ENCODE measurements at places on chromosomes 2 and 18.

DNA sequence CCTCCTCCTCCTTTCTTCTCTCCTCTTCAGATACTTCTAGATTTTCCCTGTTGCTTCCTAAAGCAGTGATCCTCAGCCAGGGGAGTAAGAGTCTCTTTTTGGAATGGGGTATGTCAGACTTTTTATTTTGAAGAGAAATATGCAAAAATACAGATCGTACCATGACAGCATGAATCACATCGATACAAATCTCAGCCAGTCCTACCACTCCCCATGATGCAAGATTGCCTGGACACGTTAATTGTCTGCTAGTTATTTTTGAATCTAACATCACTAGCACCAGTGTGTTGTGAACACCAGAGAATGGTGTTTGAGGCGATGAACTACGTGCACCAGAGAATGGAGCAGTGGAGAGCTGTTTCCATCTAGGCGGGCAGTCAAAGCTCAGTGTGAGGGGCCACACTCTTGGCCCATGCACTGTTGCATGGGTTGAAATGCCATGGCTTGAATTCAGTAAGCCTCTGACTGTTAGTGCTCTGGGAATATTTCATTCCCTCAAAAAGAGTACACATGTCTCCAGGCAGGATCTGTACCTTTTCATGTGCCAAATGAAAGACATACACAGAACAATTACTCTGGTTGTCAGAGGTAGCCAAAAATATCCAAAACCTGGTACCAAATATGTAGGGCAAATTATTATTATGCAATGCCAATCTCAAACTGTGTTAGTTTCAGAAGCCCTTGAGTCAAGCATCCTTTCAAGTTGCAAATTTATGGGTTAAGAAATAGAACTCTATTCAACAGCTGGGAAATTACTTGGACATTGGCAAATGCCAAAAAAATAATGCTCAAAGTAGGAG lies 46.3 kb upstream of the RALBP1 start:
- no peak for DNase-seq

DNA sequence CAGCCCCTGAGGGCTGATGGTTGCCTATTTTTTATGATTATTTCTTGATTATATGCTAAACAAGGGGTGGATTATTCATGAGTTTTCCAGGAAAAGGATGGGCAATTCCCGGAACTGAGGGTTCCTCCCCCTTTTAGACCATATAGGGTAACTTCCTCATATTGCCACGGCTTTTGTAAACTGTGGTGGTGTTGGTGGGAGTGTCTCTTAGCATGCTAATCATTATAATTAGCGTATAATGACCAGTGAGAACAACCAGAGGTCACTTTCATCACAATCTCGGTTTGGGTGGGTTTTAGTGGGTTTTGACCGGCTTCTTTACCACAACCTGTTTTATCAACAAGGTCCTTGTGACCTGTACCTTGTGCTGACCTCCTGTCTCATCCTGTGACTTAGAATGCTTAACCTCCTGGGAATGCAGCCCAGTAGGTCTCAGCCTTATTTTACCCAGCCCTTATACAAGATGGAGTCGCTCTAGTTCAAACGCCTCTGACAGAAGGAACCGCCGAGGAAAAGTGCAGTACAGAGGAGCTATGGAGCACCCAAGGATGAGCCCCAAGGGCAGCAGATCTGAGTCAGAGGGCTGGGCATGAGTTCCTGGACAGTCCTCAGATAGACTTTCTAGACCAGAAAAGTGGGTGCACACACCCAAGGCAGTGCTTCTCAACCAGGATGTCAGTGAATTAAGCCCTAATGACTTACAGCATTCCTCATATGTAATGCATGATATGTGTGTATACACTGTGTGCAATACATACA lies 37.1 kb upstream of the ASAP2 start:
- DNase-seq = no peak

DNA sequence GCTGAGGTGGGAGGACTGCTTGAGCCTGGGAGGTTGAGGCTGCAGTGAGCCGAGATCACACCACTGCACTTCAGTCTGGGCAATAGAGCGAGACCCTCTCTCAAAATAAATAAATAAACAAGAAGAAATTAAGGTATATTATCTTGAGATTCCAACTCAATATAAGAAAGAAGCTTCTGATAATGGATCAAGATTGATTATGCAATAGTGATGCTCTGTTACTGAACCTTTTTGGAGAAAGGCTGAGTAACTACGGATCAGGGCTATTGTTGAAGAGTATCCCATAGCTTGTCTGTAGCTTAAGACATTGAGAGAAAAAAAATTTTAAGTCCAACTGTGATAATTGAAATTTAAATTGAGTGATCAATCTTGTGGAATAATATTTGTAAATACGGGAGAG lies 17.7 kb downstream of the GULP1 start:
- no peak for DNase-seq

DNA sequence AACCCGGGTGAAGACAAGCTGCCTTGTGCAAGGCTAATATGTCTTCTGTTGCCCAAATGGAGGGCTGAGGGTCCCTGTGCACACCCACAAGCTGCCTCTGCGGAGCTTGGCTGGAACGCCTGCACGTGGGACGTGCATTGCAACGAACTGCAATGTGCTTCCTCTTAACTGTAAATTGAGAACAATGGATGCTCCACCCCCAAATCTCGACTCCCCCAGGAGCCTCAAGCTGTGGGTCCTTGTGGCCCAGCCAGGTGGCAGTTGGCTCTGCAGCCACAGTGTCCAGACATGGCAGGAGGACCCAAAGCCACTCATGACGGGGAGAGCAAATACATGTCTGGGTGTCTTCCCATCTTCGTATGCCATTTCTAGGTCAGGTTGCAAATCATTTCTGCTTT lies 90.1 kb downstream of the TWIST2 start:
- DNase-seq = no peak

DNA sequence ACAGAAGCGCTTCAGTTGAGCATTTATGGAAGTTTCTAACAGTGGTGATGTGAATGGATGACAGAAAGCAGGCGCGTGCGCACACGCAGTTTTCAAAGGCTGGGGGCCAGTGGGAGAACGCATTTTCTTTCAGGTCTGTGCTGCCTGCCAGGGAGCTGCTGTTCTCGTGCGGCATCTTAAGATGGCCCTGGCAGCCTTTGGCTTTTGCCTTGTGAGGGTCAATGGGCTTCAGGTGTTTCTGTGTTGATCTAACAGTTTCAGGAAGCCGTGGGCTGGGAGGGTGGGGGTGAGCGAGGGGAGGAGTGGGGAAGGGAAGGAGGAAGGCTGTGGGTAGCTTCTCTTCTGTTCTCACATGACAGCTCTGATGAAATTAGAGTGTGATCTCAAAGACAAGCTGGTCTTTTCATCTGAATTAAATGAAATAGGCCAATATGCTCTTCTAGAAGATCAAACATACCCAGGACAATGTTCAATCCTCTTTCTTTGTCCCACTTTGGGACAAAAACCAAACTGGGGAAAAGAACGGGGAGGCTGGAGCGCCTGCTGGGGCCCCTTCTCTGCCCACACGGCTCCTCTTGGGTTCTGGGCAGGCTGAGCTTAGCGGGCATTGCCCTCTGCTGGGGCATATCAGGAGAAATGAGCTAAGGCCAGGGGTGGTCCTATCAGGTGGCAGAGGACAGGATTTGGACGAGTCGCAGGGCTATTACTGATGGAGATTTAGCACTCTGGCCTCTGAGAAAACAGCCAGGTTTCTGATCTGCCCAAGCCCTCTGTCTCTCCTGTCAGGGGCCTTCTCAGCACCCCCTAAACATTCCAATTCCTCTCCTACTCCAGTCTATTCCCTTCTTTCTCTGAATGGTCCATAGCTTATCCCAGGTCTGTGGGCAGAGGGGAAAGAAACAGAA lies 126.2 kb upstream of the LGALSL start:
- peak; percentile 33 for DNase-seq

- DNase-seq = no peak
Measured at GRCh38 chr2:195563857-195564512, 93.0 kb upstream of the SLC39A10 start.

DNA sequence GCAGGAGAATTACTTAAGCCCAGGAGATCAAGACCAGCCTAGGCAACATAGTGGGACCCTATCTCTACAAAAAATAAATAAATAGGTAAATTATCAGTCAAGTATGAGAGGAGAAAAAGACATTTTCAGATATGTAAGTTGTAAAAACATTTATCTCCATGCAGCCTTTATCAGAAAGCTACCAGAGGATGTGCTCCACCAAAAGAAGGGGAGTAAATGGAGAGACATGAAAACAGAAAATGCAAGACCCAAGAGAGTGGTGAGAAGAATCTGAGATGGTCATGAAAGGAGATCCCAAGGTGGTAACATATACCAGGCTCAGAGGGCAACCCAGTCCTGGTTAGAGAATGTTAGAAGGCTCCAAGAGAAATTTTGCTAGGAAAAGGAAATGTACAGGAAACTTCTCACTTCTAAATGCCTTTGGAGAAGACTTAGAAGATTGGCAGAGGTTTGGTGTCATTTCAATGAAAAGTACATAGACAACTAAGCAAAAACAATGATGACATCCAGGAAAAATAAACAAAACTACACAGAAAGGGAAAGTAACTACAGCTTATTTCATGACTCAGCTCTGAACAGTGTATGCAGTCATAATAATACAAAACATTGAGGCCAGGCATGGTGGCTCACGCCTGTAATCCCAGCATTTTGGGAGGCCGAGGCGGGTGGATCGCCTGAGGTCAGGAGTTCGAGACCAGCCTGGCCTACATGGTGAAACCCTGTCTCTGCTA lies 19.5 kb downstream of the CIB4 start:
- DNase-seq = no peak

GRCh38 chr2:109335631-109336176 lies 206.7 kb downstream of the SH3RF3 start:
- DNase-seq = no peak

DNA sequence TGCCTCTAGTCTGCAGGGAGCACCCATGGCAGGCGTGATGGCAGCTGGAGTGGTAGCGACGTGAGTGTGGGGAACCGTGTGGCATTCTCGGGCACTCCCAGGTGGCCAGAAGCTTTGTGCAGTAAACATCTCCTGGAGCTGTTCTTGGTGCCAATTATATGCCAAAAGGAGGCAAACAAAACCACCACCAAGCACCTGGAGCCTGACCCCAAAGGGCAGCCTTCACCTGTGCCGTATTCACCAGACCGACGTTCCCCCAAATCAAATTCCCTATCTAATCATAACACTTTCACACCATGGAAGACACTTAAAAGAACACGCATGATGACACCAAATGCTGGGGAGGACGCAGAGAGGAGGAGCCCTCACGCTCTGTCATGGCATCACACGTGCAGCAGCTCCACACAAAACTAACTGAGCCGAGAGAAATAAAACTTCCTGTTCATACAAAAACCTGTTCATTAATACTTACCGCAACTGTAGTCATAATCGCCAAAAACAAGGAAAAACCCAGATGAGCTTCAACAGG lies 123.6 kb downstream of the EIPR1 start:
- no peak for DNase-seq

GRCh38 chr2:235347691-235348090 lies 146.2 kb upstream of the AGAP1 start:
- DNase-seq = no peak

GRCh38 chr2:185012643-185013042 lies 414.3 kb downstream of the ZNF804A start:
- DNase-seq = no peak

DNA sequence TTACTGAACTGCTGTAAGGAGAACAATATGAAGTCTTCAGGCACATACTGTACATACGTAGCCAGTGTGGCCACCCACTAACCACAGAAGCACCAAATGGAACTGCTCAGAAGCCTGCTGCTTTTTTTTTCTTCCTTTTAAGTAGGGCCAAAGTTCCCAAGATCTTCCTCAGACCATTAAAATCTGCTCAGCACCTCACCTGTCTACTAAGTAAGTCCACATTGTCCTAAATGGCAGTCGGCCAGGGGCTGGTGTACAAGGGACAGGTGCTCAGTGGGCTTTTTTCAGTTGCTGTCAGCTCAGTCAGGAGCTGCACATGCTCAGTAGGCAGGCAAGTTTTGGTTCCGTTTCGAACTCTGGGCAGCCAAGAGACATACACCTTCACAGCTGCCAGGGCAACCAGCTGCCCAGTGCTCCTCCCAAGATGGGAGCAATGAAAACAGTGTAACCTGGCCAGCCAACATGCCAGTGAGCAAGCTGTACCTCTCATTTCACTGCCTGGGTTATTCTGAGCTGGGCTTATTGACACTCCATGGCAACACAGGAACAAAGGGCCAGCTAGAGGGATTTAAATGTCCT lies 86.1 kb downstream of the ACVR1 start:
- DNase-seq = peak; percentile 88

DNA sequence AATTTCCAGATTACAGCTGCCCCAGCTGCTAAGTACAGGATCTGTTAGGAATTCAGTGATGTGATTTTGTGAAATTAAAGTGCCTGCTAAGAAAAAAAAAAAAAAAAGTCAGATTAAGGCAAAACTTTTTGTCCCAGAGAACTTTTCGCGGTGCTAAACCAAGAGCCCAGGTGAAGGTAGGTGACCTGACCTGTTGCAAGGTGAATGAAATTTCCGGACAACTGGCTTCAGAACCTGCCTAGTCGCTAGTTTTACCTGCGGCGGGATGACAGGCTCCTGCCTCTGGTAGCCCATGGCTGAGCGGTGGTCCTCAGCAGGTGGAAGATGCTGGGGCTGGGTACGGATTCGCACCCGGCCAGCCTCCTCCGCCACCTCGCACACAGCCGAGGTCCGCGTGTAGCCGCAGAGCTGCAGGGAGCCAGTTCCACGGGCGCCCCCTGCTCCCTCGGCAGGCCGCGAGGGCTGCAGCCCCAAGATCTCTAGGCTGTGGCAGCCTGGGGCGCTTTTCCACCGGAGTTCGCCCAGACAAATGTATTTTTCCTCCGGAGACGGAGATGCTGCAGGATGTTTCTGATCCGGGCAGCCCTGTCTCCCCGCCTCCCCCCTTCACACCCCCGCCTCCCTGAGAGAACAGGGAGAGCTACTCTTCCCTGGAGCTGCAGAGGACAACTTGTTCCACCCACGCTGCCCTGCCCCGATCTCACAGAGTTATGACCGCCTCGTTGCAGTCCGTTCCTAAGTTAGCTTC lies at the start of gene SLC38A11:
TSS of gene SLC38A11 (minus strand) at position 572 of the 748 bp plus-strand sequence. CDS start at position 294, 278 bp downstream.
- DNase-seq = peak; percentile 33

DNA sequence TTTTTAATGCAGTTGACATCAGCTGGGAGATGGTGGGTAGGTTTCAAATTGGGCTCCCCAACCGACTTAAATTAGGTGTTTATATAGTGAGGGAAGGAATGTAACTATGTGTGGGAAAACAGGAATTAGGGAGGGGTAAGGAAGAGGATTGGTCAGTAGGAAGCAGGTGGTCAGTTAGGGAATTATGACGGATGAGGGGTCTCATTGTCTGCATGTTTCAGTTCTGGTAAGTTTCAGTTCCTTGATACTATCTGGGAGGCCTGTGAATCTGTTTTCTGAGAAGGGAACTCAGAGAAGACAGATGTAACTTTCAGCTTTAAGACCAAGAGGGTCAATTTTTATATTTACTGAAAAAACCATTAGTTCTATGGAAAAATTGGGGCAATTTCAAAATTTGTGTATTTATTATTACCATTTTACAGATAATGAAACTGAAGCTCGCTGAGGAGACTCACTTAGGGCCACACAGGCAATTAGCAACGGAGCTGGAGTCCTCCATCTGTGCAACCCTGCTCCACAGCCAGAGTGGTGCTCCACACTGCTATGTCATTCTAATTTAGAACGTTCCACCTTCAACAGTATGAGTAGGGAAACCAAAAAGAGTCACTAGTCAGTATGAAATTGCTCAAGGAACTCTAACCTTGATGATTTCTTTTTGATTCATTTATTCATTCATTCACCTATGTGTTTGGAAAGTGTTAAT lies 36.0 kb upstream of the CCDC195 start:
- DNase-seq = no peak

- no peak for DNase-seq
Measured at GRCh38 chr2:85234868-85235267, 92.9 kb downstream of the TGOLN2 start.

GRCh38 chr2:160977376-160977775 lies 182.9 kb upstream of the TANK start:
- no peak for DNase-seq

Data from body of pancreas (tissue), 4 donors.